ENCODE measurements at places on chromosomes 6 and 20.

GRCh38 chr6:14001329-14002012 is 76.7 kb downstream of the RNF182 start:
- no peak for DNase-seq

GRCh38 chr6:88266126-88266525 is 100.0 kb upstream of the CNR1 start:
- DNase-seq: no peak

- DNase-seq: peak; percentile 41
These were observed 99.4 kb downstream of the BFSP1 start for GRCh38 chr20:17431621-17432364.

DNA sequence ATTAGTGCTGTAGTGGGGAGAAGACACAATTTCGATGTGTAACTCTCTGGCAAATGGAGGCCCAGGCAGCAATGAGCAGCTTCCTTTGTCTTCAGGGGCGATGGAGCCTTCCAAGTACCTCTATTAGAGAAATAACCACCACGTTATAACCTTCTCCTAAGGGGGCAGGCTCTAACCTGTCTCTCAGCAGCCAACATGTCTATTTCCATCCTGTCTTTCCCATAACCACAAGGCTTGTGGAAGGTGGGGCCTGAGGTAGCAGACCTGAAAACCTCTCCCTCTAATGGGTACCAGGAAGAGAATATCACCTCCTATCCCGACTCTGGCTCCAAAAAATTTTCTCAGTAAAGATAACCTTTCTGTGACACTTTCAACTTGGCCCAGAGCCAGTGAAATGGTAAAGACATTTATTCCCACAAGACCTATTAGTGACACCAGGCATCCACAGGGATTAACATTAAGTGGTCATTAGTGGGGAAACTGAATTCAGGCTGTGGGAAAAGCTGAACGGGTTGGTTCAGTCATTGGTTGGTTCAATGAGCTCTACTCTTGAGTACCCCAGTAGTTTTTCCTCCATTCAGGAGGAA is 4.0 kb downstream of the PEX6 start:
- no peak for DNase-seq

DNA sequence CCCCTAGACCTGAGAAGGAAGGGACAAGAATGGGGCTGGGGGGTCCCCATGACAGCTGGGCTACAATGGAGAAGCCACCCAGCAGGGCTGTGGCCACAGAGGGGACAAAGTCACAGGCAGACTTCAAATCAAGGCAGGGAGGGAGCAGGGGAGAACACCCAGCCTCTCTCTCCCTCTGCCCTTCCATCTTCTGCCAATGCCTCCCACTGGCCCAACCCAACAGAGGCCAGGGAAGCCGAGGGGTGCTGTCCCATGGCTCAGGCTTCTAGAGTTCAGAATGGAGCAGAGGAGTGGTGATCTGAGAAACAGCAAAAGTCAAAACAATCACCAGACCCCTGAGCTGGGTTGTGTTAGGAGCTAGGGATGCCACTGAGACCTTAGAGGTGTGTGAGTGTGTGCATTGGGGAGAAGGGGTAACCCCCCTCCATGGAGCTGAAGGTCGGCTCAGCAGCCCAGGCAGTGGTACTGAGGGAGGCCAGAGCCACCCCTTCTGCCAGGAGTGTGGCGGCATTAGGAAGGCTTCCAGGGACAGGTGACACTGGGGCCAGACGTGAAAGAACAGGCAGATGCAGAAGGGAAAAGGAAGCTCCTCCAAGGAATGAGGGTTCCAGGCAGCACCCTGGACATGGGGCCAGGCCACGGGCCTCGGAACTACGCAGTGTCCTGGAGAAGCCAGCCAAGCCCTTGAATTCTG is 12.0 kb downstream of the GLP1R start:
- no peak for DNase-seq

DNA sequence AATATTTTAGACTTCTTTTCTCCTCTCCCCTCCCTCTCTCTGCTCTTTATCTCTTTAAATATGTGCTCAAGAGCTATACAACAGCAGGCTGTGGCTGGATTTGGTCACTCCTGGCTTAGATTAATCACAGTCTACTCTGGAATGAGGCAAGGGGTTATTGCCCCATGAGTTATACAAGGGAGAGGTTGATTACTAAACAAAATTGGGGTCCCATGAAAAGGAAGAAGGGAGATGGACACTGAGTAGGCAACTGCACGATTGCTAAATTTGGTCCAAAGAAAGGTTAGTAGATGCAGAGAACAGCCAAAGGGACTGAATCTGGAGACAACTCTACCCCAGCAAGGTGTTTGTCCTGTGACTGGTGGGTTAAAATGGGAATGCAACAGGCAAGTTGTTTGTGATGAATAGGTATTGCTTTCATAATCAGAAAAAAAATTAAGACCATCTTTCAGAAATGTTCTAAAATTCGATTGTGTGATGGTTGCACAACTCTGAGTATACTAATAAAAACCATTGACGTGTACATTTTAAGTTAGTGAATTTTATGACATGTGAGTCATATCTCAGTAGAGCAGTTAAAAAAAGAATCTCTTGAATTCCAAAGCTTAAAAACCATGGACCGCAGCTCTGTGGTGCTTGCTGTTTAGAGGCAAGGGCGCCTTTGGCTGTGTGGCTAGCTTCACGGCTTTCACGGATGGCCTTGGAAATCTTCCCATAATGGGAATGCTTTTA is 57.1 kb downstream of the KIZ start:
- no peak for DNase-seq

GRCh38 chr6:63269470-63269869 is 50.3 kb downstream of the LGSN start:
- DNase-seq: no peak

- DNase-seq: no peak
These were observed 21.4 kb upstream of the NELFCD start for GRCh38 chr20:58959652-58960051.

DNA sequence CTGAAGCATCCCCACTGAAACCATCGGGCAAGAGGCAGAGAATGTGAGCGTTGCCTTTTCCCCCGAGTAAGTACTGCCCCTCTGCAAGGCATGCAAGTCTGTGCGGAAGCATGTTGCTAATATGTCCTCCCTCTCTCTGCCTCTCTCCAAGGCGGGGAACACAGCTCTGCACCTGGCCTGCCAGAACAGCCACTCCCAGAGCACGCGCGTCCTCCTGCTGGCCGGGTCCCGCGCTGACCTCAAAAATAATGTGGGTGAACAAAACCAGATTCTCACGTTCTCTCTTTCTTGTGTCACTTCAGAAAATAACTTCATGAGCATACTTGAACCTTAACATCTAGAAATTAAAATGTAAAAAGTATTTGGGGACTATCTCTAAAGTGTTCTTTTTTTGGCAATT is 26.4 kb downstream of the LYRM2 start:
- DNase-seq: no peak

GRCh38 chr6:39821046-39821740 is 29.0 kb downstream of the DAAM2 start:
- DNase-seq: no peak

DNA sequence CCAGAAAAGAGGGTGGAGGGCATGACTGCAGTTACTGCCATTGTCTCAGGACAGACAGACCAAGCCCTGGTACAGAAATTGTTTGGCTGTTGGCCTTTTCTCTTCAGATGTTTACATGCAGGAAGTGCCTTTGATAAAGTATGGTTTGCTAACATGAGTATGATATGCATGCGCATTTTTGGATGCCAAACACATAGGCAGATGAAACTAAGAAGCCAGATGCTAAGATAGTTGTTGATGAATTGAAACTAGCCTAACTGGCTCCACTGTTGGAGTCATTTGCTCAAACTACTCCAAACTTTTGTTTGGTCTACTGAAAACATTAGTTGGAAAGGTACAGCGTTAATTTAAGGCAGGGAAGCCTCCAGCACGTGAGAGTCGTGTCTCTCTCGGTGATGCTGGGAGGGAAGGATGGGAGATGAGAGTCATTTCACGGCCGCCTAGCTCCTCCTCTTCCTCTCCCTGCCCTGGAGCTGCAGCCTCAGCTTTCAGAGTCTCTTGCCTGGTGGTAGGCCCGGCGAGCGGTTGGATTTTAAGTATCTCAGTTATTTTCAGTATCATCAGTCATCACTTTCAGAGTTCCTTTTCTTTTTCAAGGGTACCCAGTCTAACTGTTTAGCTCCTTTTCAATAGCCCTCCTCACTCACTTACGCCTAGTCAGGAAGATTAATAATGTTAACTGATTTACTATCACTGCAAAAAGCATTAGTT is 29.7 kb downstream of the RREB1 start:
- no peak for DNase-seq

DNA sequence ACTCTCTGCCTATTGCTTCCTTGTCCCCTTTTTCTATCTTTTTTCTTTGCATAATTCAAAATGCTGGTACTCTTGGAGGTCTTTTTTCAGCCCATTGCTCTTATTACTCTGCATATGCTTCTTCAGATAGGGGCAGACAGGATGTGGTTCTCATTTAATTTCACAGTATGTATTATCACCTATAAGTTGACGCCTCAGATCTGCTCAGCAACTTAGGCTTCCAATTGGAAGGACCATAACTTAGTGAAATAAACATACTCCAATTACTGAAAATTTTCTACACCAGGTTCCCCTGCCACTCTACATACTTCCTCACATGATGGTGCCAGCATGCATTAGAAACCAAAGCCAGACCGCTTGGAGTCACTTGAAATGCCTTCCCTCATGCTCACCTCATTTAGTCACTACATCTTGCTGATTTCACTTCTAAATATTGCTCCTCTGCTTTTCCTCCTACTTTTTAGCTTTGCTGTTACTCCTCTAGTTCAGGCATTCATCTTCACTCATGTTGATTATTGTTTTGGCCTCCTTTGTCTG is 34.5 kb upstream of the AHI1 start:
- no peak for DNase-seq

All from C1 segment of cervical spinal cord (tissue), 14 donors.